Fibroblast of upper back skin (primary cell): ENCODE measurements at places on chromosomes 5 and 9.

- peak; percentile 94 for DNase-seq
These were observed 292.7 kb upstream of the TARS1 start for GRCh38 chr5:33148076-33148513.

DNA sequence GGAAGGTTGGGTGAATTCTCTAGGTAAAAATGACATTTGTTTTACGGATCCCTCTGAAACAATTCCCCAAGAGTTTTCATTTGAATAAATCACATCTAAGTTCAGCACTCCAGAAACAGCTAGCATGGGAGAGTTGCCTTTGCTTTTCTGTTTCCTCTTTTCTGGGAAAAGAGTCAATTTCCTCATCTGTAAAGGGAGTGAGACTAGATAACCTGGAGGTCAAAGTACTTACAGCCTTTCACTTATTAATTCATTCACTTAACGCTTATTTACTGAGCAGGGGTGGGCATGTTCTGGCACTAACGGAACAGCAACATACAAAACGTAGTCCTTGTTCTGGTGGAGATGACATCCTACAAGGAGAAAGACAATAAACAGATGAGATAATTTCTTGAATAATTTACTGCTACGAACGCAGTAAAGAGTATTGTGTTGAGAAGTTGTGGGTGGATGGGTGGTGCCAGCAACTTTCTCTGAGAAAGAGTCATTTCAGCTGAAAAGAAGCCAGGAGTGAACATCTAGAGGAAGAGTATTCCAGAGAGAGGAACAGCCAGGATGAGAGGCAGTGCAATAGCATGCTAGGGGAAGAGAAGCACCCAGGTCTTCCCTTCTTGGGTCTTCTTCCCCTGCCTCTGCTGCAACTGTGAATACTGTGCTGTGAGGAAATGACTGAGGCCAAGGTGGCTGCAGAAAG, 335.6 kb downstream of the ZSWIM6 start:
- DNase-seq: no peak

- DNase-seq: peak; percentile 28
These were observed 172.4 kb downstream of the HINT1 start for GRCh38 chr5:130992621-130993020.

DNA sequence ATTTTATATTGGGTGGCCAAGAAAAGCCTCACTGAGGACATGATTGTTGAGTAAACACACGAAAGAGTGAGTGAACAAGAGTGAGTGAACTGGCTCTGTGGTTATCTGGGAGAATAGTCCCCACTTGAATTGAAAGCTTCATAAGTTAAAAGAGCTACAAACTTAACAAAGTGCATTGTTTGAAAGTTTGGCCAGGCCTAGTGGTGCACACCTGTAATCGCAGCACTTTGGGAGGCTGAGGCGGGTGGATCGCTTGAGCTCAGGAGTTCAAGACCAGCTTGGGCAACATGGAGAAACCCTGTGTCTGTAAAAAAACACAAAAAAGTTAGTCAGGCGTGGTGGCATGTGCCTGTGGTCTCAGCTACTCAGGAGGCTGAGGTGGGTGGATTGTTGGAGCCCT, 26.9 kb downstream of the SMC2 start:
- no peak for DNase-seq

- DNase-seq: no peak
These were observed 191.4 kb downstream of the MTRR start for GRCh38 chr5:8060235-8060952.

DNA sequence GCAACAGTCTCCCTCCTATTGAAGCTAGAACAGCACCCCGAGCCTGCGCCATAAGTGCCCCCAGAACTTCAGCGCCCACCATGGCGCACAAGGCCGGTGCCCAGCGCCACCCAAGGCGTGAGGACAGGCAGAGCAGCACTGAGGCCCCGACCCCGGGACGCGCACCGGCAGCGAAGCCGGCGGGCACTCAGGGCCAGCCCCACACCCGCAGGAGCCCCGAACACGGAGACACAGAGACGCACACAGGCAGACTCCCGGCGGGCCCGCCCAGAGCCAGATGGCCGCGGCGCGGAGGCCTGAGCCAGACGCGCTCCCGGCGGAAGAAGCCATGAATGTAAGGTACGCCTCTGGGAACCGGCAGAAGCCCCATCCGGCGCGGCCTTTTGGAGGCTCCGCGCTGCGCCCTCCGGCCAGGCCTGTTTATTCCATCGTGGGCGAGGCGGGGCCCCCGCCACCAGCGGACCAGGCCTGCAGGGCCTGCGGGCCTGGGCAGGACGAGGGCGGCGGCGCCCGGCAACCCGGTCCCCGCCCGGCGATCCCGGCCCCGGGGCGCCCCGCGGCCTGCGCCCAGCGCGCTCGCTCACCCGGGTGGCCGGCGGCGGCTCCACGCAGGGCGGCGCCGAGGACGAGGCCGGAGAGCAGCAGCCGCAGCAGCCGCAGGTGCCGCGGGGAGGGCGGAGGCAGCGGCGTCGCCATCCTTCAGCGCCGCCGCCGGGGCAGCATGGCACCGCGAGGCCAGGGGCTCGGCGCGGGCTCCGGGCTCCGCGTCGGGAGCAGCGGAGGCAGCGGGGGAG, 486 bp downstream of the NPDC1 start:
- DNase-seq: peak; percentile 19

DNA sequence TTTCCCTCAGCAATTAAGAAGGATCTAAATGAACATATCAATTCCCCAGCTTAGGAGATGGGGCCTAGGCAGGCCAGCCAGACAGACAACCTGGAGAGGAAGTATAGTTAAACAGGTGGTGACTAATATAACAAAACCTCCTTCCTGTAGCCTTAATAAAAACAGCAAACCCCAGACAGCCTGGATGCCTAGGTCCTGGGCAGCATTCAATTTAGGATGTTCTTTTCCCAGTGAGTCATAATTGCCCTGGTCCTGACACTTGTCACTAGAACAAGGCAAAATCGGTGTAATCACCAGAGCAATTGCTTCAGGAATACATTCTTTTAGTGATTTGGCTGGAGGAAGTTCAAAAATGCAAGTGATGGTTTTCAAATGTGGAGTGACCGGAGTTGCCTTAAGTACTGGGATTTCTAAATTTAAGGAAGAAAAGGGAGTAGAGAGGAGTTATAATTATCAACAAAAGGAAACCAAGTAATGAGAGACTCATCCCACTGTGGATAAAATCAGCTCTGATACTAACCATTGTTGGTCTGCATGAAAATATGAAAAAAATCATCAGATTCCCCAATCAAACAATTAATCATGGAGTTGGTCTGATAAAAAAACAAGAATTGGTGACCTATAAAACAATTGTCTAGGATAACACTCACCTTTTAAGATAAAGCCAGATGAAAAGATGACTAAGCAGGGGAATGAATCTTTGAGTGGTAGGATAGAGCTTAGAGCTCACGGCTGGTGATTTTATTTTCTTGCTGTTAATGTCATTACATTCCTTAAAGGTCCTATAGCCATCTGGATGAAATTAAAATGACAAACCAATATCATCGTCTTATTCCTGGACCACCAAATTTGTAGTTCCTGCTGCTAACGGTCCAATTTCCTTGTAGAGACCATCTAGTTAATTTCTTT, 39.0 kb upstream of the TARS1 start:
- DNase-seq: peak; percentile 79

- no peak for DNase-seq
These were observed 279.1 kb downstream of the MAST4 start for GRCh38 chr5:66875315-66875714.

DNA sequence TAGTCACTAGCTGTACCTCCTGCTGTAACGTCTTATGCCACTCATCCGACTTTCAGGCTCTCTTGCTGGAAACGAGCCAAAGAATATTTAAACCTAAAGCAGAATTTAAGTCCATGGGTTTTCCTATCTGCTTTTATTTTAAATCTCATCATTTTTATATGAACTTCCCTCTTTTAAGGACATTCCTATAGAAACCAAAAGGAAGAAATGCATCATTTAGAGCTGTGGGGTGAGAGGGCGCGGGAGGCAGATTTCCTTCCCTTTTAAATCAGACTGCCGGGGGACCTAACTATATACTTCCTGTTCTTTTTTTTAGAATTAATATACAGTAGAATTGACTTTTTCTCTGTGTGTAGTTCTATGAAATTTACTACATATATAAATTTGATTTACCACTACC, 468.8 kb downstream of the BNC2 start:
- no peak for DNase-seq

DNA sequence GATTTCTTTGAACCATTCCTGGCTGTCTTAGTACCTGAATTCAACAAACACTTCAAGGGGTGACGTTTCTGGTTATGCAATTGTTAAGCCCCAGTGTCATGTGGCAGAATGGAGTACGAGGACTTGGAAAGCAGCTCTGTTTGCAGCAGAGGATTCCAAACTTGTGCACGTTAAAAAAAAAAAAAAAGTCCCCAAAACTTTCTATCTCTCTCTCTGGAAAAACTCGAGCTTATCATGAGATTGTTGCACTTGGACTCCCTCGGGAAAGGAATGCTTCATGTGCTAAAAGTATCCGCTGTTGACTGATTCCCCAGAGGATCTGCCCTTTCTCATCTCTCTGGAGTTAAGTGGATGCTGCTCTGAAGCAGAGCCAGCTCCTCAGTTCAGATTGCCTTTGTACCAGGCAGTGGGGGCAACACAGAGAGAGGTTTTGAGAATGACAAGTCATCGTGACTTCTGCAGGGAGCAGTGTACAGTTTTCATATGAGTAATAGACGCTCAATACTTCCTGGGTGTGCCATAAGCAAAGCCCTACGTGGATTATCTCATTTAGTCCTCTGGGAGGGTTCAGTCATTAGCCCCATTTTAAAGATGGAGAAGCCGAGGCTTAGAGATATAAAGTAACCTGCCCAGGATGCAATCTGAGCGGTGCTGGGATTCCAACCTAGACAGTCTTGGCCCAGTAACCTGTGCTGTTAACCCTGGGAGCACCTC, 28.1 kb downstream of the TMOD1 start:
- DNase-seq: no peak

- no peak for DNase-seq
These were observed 930 bp downstream of the ANKS6 start for GRCh38 chr9:98795295-98795955.

- no peak for DNase-seq
These were observed 1078.8 kb downstream of the TAF11L14 start for GRCh38 chr5:18712936-18713485.

GRCh38 chr5:102713682-102714231, 41.3 kb upstream of the PAM start:
- peak; percentile 19 for DNase-seq

- DNase-seq: no peak
These were observed 10.0 kb upstream of the SLC34A1 start for GRCh38 chr5:177374211-177374610.

DNA sequence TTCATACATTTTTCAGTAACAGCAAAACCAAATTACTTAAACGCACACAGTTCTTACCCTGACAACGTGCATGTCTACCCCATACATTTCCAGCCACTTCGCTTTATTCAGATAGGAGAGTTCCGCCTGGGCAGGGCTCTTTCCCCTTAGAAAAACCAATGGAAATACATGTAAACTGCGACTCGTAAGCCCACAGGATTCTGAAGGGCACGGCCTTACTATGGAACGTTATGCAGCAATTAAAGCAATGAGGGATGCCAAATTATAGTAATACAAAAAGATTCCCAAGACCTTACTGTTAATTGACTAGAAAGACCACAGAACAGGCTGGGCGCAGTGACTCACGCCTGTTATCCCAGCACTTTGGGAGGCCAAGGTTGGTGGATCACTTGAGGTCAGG, 64.5 kb downstream of the EPB41L4B start:
- DNase-seq: peak; percentile 41

DNA sequence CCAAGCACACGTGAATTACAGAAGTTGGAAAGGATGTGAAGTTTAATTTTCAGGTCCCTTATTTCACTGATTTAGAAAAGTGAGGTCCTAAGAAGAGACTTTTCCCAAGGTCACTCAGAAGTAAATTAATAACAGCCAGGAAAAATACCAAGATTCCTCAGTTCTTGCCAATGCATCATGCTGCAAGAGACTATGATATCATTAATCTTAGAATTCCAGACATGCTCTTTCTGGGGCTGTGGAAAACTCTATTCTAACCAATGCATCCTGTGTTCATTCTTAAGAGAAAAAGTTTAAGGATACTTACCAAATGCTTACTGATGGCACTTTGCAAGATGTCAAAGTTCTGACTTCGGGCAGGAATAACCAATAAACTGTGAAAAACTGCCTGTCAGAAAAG, 42.8 kb downstream of the TEX10 start:
- DNase-seq: peak; percentile 56

DNA sequence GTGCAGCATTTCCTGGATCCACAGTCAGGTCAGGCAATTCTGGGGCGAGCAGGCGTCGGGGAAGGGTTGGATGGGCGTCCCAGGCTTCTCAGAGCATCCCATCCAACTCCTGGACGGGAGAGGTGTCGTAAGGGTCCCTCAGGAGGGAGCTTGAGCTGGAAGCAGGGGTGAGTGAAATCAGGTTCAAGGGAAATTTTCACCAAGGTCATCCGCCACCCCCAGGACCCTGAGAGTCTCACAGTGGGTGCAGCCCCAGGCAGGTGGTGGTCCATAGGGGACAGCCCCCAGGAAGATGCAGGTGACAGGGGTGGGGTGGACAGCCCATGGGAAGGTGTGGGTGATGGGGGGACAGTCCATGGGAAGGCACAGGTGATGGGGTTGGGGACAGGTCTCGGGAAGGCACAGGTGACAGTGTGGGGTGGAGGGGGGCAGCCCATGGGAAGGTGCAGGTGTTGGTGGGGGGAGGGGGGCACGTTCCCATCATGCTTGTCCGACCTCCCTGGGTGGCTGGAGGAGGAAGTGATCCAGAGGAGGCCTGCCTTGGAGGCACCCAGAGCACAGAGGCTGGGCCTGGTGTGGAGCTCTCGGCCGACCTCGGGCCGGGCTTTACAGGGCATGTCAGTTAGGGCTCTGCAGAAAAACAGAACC, 48.9 kb downstream of the AHRR start:
- no peak for DNase-seq

- peak; percentile 20 for DNase-seq
These were observed at the start of gene FAM169A for GRCh38 chr5:74865804-74866595. FAM169A (minus strand) TSS chr5:74866387; CDS start chr5:74841676, 24,711 bp downstream.

DNA sequence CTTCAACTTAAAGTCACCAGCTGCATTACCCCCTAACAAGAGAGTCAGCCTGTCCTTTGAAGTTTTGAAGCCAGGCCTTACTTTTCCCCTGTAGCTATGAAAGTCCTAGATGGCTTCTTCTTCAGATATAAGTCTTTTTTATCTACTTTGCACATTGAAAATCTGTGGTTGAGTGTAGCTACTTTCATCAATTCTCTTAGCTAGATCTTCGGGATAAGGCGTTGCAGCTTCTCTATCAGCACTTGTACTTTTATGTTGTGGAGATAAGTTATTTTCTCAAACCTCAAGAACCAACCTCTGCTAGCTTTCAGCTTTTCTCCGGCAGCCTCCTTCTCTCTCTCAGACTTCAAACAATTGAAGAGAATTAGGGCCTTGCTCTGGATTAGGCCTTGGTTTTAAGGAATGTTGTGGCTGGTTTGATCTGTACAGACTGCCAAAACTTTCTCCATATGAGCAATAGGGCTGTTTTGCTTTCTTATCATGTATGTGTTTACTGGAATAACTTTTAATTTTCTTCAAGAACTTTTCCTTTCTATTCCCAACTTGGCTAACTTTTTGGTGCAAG, 21.6 kb downstream of the CATSPER3 start:
- peak; percentile 34 for DNase-seq
